ENCODE measurements at places on chromosomes 7 and 10. TPM values are rescaled to one million over a fixed set of nuclear protein-coding genes. Genes with fewer than 3 reads are reported as not detected.

The GIMAP2 gene
- total RNA-seq = not detected

The TMEM254 gene
- 9.0 TPM for total RNA-seq

The OGDHL gene
- total RNA-seq = not detected

The PLEKHS1 gene
- total RNA-seq = 0.03 TPM

The TMEM213 gene
- total RNA-seq = not detected

The LRMDA gene
- total RNA-seq = not detected

The PDZD7 gene
- total RNA-seq = 0.50 TPM

The LHPP gene
- 8.8 TPM for total RNA-seq

- peak; percentile 45 for DNase-seq
These were observed 44.3 kb downstream of the MACC1 start for GRCh38 chr7:20172736-20173334.

GRCh38 chr7:99272476-99273045, at the start of gene MYH16:
MYH16 (plus strand) TSS chr7:99272839.
- no peak for DNase-seq

GRCh38 chr10:119024882-119025281, 4.6 kb upstream of the NANOS1 start:
- no peak for DNase-seq

- DNase-seq = no peak
These were observed 170.8 kb downstream of the PDE1C start for GRCh38 chr7:31899356-31899927.

DNA sequence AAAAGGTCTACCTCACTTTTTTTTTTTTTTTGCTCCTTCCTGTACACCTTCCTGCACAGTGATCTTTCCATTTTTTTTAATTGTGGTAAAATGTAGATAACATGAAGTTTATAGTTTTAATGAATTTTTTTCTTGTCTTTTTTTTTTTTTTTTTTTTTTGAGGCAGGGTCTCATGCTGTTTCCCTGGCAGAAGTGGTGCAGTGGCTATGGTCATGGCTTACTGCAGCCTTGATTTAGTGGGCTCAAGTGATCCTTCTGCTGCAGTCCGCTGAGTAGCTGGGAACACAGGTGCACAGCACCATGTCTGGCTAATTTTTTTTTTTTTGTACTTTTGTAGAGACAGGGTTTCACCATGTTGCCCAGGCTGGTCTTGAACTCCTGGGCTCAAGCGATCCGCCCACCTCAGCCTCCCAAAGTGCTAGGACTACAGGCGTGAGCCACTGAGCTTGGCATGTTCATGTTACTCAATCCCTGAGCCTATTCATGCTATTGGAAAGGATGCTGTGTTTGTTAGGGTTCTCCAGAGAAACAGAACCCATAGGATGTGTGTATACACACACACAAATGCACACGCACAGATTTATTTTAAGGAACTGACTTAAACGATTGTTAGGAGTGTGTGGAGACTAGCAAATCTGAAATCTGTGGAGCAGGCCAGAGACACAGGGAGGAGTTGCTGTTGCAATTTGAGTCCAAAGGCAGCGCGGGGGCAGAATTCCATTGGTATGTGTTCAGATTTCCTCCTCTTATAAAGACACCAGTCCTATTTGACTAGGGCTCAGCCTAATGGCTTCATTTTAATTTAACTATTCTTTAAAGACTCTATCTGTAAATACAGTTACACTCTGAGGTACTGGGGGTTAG, 29.1 kb downstream of the GALNT11 start:
- DNase-seq = no peak

DNA sequence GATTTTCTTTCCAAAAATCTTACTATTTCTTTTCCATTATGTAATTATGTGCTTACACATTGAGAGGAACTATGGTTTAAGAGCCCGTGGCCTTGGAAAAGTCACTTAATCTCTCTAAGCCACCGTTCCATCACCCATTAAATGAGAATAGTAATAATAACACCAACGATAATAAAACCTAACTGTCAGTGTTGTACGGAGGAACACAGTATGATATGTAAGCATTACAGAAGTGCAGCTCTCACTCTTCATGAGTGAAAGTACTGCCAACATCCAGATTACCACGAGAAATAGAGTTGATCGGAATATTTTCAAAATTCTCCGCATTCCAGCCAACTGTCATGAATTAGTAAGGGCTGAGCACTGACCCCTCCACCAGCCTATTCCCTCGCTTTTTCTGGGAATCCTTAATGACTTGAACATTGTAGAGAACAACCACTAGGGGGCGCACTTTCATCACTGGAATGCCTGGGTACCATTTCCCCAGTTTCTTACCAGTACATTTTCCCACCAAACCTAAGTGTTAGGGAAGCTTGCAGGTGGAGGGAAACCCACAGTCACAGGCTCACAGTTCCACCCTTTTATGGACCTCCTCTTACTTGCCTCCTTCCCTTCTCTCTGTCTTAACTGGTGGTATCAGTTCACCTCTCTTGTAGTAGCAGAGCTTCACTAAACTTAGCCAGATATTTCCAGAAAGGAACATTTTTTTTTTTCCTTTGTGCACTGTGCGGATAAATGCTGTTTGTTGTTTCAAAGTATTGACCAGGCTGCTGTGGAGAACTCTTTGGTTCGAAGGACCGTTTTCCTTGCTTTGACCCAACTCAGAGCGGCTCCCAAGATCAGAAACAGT, 27.8 kb downstream of the NKX2-3 start:
- DNase-seq = peak; percentile 58

DNA sequence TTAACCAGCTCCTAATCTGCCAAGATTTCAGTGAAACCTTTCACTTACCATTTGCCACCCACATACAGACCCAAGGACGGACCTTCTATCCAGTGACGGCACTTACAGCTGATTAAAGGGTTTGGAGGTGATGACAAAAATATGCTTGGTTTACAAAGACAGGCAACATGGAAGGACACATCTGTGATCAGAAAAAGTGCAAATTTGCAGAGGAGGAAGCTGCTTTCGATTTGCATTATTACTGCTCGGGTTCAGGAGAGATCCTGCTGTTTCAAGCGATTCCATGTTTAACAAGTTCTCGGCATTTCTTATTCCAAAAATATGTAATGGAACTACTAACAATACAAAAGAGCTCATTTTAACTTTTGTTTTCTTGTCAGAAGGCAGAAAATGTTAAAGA, 109.0 kb downstream of the JAZF1 start:
- DNase-seq = no peak

DNA sequence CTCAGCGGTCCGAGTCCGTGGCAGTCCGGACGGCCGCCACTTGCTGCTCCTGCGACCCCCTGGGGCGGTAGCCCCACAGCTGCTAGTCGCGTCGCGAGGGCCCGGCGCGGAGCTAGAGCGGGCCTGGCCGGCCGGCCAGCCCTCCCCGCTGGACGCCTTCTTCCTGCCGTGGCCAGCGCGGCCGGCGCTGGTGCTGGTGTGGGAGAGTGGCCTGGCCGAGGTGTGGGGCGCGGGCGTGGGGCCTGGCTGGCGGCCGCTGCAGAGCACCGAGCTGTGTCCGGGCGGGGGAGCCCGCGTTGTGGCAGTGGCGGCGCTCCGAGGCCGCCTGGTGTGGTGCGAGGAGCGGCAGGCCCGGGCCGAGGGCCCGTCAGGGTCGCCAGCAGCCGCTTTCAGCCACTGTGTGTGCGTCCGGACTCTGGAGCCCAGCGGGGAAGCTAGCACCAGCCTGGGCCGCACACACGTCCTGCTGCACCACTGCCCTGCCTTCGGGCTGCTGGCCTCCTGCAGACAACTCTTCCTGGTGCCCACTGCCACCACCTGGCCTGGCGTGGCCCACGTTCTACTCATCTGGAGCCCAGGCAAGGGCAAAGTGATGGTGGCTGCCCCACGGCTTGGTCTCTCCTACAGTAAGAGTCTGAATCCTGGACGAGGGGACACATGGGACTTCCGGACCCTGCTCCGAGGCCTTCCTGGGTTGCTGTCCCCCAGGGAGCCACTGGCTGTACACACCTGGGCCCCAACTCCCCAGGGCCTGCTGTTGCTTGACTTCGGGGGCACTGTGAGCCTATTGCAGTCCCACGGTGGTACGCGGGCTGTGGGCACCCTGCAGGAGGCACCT, 631 bp downstream of the HPS6 start:
- no peak for DNase-seq

Measured in SJSA1 (cell line).